ENCODE measurements at places on chromosomes 7 and 10.

DNA sequence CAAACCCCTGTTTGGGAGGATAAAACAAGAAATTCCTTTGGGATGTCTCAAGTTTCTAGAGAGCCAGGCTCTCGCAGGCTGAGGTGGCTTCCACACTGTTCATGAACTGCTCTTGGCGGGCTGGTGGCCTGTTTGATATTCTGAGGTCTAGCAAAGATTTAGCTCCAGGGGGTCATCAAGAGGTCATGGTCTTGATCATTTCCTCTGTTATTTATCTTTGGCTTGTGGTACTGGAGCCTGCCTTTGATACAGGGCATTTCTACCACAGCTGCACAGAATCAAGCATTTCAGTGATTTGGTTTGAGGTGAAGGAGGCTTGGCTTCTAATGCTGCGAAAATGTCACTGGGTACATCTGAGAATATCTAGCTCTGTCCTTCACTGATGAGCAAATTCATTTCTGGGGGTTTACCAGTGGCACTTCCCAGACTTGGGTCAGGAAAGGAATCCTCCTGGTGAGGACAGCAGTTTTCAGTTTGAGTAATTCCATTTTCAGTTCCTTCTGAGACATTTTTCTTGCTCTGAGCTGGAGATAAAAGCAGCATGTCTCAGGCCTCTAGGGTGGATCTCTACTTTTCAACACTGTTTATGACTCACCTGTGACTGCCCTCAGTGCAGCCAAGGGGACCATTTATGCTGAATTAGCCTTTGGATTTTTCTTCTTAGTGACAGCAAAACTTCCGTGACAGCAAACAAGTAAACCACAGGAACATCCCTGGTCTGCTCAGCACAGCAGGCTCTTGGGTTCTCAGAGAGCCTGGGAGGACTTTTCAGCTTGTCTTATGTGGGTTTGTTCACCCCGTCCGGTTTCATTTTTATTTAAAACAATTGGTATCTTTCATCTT, 312.0 kb downstream of the RNLS start:
- peak; percentile 75 for DNase-seq

DNA sequence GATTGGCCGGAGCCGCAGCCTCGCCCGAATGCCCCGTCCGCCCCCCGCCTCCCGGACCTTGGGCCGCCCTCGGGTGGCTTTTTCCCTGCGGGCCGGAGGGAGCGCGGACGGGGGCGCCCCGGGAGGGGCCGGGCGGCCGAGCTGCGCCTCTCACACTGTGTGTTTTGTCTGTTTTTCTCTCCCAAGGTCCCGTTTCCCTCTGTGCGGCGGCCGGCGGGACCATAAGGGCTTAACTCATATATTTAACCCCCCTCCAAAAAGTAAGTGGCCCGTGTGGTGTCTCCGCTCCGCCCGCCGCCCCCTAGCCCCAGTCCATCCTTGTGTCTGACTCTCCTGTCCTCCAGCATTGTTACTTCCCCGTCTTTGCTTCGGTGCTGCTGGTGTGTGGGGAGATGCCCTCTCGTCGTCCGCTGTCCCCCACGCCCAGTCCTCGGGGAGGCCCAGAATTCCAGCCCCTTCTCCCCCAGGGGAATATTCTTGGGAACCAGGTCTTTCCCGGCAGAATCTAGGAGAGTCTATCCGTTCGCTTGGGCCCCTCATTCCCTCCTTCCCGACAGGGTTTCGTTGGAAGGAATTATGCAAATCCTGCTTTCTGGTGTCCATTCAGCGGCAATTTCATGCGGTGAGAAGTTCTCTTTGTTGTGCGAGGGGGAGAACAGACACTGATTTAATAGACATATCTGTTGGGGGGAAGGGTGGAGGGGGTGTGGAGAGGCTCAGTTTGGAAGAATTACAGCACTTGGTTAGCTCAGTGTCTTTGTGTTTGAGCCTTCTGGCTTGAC, 1.3 kb downstream of the LCOR start:
- no peak for DNase-seq

DNA sequence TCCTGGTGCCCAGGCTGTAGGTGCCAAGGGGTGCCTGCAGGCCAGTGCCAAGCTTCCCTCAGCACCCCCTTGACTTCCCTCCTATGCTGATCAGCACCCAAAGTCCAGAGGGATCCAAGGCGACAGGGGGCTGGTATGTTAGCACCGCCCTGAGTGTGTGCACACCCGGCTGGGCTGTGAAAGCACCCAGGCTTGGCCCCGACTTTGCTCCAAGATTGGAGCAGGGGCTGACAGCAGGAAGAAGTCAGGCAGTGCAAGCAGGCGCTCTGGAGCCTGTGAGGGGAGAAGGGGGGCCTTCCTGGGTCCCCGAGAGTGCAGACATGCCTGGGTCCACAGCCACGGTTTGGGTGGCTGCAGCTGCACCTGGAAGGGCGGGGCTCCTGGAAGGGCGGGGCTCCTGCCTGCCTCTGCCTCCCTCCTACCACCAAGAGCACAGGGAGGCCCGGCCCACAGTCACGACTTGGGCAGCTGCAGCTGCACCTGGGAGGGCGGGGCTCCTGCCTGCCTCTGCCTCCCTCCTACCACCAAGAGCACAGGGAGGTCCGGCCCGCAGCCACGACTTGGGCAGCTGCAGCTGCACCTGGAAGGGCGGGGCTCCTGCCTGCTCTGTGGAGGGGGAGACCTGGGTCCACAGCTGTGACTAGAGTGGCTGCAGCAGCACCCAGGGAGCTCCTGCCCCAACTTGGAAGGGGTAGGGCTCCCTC, 30.2 kb upstream of the ZMYND11 start:
- no peak for DNase-seq

GRCh38 chr7:11469028-11469745, 362.8 kb downstream of the THSD7A start:
- DNase-seq: no peak

- no peak for DNase-seq
These were observed 129.7 kb downstream of the ZNF365 start for GRCh38 chr10:62503872-62504271.

GRCh38 chr7:106041140-106041717, 70.9 kb downstream of the SYPL1 start:
- DNase-seq: no peak

GRCh38 chr10:23390809-23391208, 46.2 kb upstream of the C10orf67 start:
- no peak for DNase-seq

DNA sequence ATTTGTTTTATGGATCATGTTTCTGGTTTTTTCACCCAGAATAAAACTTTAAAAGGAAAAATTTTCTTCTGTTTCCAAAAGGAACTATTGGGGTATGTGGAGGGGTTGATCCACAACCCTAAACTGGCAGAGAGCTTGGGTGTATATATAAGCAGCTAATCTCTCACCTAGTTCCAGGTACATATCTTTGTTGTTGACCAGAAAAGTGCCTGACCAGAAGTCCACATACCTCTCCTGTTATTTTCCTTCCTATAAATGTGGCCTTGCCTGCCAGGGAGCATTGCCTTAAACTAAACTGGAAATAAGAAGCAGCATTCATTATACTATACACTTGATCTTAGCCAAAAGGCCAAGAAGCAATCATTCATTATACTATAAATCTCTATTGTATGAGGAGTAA, 112.0 kb downstream of the ZEB1 start:
- DNase-seq: no peak

- peak; percentile 90 for DNase-seq
These were observed at the start of the genes MRPL43 and TWNK for GRCh38 chr10:100986952-100987684. MRPL43 (minus strand) TSS chr10:100987497; CDS start chr10:100987443, 54 bp downstream. TWNK (plus strand) TSS chr10:100987543; CDS start chr10:100988211, 668 bp downstream.

- DNase-seq: peak; percentile 89
These were observed 40.7 kb downstream of the TARP start for GRCh38 chr7:38232502-38233366.

GRCh38 chr10:75425291-75426079, 5.9 kb upstream of the LRMDA start:
- no peak for DNase-seq

DNA sequence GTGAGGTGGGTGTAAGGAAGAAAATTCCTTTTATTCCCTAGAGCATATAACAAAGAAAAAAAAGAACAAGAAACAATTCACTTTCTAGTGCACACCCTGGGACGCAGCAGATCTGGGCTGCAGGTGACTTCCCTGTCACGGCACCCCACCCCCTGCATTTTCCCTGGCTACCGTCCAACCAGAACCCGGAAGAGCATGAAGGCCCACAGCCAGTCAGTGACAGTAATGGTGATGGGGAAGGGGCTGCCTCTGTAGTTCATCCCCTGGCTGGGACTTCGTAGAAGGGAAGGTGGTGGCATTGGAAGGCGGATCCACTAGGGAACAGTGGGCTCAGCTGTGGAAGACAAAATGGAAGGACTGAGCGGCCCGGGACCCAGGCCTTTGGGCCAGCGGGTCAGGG, 236.7 kb downstream of the BUB3 start:
- DNase-seq: no peak

DNA sequence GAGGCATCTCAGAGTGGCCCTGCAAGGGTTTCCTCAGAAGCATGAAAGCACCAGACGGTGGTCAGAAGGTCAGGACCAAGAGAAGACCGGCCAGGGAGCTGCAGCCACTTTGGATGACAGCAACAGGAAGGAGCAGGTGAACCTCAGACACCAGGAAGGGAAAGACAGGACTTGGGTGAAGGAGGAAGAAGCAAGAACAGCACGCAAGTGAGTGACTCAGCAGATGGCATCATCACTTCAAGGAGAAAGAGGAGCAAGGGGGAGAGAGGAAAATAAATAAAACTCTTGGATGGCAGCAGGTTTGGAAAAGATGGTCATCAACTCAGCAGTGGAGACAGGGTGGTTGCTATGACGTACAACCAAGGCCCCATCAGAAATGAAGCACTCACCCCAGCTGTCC, 31.6 kb downstream of the NCAPG2 start:
- no peak for DNase-seq

DNA sequence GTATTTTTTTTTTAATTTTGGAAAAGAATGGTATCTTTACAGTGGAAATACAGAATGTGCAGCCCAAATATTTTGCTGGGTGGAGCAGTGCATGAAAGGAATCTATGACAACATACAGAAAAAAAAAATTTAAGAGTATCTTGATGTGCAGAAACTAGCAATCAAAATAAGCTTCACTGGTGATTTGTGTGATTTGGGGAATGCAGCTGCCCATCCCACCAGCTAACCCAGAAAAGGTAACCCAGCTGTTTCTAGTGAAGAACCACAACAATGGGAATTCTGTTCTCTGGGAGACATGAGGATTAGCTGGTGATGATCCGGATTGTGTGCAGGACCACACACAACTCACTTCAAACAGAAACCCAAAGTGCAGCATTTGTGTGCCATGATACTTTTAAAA, 375.5 kb downstream of the SEMA3D start:
- no peak for DNase-seq

- no peak for DNase-seq
These were observed 169.7 kb downstream of the RNLS start for GRCh38 chr10:88413412-88413811.

GRCh38 chr7:116601426-116601825, 70.6 kb upstream of the MET start:
- DNase-seq: no peak

DNA sequence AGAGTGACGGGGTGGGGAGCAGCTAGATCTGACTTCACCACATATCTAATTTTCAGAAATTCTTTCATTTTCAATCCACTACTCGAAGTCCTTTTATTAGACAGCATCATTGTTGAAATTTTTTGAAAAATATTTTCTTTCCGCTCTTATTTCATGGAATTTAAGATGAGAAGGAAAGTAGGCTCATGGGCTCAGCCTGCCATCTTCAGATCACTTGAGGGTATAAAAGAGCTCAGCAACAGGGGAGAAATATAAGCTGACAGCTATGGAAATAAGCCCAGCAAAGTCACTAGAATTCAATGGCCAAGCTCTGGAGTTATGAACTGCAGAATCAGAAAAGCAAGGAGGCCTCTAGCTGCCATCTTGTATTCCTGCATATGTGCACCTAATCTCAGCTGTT, 389.1 kb downstream of the XPNPEP1 start:
- DNase-seq: no peak

GRCh38 chr10:129809841-129810240, 154.2 kb downstream of the EBF3 start:
- DNase-seq: no peak

- no peak for DNase-seq
These were observed 11.9 kb upstream of the LRRC27 start for GRCh38 chr10:132319853-132320653.

- no peak for DNase-seq
These were observed 181.1 kb upstream of the ASAH2 start for GRCh38 chr10:50432211-50433009.

- DNase-seq: no peak
These were observed 35.6 kb downstream of the VIPR2 start for GRCh38 chr7:159108941-159109652.

- no peak for DNase-seq
These were observed 537.1 kb upstream of the FOXK1 start for GRCh38 chr7:4144811-4145510.

GRCh38 chr10:118776960-118777359, 22.2 kb upstream of the CACUL1 start:
- DNase-seq: no peak

- no peak for DNase-seq
These were observed 314.3 kb upstream of the LRGUK start for GRCh38 chr7:133812877-133813276.

- peak; percentile 68 for DNase-seq
These were observed 1.3 kb downstream of the GUSB start for GRCh38 chr7:65980478-65981250.

DNA sequence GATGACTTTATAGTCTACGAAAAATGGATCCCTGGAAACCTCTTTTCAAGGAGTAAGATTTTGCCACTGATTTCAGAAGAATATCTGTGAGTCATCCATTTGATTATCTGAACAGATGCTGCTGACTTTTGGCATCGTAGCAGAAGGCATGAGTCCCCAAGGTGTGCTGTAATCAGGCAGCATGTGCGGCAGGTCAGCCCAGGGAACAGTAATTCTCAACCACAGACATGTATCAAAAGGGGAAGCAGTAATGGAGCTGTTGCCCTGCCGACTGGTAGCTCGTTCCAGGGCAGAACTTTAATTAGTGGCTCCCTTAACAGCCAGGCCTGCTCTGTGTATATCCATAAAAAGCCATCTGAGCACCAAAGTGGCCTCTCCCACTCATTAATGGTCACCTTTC, 5.7 kb upstream of the VWC2 start:
- DNase-seq: no peak

DNA sequence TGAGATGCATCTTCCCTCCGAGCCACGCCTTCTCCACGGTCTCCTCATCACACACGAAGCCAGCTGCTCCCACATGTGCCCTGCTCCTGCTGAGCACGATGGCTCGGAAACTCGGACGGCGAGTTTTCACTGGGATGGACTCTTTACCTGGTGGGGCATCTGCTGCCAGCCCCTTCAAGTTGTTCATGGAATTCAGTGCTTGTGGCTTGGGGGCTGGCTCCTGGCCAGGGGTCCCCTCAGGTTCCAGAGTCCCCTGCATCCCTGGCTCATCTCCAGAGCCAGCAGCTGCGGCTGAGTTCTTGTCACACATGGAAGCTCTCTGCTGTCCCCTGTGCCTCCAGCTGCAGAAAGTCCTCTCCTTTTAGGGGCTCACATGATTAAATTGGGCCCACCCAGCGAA, 654.0 kb downstream of the SDK1 start:
- no peak for DNase-seq

- DNase-seq: no peak
These were observed 140.1 kb downstream of the DIP2C start for GRCh38 chr10:549391-549790.

Measured in CD4-positive, alpha-beta memory T cell (primary cell).